ENCODE measurements at places on chromosomes 6 and 20. TPM values are rescaled to one million over a fixed set of nuclear protein-coding genes. Genes with fewer than 3 reads are reported as not detected.

CNR1 gene
- total RNA-seq, result not detected

SLC16A10 gene
- total RNA-seq, result 1.6 TPM

SIM1 gene
- not detected for total RNA-seq

DNA sequence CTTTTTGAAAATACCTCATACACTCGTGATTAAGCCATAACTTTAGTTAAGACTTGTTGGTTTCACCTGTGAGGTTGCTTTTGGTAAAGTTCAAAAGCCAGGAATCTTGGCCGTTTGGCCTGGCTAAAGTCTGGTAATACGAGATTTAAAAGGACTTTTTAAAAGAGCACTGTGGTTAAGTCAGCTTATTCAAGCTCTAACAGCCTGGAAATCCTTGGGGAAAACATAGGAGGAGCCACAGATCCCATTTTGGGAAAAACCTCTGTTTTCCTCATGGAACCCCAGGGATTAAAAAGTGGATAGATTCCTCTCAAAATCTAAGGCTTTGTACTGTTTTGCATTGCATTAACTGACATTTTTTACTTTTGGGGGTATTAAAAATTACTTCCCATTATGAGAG lies 13.7 kb upstream of the SLC22A16 start:
- H3K36me3 ChIP-seq, result no peaks in the 10 kb centered on the region
- no peak for DNase-seq
- H3K4me3 ChIP-seq, result no peak overlapping the region
- no peaks in the 10 kb centered on the region for H3K4me1 ChIP-seq
- no peak overlapping the region for H3K27ac ChIP-seq

GRCh38 chr6:137827977-137828810 lies 38.9 kb upstream of the TNFAIP3 start:
- no peaks in the 10 kb centered on the region for H3K27me3 ChIP-seq
- no peak overlapping the region for H3K4me3 ChIP-seq
- H3K4me1 ChIP-seq, result peaks cover 24% of the 10 kb centered on the region
- H3K27ac ChIP-seq, result peak overlapping the region; percentile 16

DNA sequence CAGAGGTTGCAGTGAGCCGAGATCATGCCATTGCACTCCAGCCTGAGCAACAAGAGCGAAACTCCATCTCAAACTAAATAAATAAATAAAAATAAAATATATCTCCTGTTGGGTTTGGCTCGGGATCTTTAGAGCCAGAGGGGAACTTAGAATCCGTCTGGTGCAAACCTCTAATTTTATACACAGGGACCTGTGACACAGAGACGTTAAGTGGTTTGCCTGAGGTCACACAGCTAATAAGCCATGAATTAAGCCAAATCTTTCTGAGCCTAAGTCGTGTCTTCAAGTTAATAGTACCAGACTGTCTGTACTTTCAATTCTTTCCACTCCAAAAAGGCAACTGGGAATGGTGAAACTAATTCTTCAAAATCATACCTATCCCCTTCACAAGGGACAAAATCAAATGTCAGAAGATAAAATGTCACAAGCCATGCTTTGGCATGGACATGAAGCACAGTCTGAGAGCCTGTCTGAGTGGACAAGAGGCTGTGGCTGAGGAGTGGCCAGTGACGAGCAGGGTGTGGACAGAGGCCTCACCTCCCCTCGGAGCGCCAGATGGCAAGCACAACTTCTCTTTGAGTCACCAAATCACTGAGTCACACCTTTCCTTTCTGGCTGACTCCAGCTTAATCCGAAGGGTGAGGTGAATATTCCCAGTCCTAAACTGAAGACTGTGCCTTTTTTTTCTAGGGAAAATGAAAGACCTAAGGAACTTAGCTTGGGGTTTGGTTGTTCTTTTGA lies 177.4 kb downstream of the TFAP2A start:
- H3K4me3 ChIP-seq, result no peak overlapping the region
- DNase-seq, result no peak
- H3K36me3 ChIP-seq, result no peaks in the 10 kb centered on the region
- no peaks in the 10 kb centered on the region for H3K4me1 ChIP-seq

HUS1B gene
- 2.4 TPM for total RNA-seq

DNA sequence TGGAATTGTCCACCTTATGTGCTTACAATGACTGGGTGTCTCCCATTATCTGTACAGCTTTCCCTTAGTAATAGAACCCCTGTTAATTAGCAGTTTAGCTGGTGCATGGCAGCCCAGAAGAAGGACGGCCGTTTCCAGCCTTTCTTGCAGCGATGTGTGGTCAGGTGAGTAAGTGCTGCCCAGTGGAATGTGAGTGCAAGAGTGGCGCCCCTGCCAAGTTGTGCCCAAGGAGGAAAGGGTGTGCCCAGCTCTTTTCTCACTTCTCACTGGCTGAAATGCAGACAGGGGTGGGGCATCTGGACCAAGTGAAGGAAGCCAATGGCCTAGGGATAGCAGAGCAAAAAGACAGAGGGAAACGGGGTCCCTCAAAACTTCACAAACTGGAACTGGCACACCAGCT lies 296.8 kb downstream of the PREX1 start:
- no peaks in the 10 kb centered on the region for H3K36me3 ChIP-seq
- H3K27me3 ChIP-seq, result no peaks in the 10 kb centered on the region
- no peak for DNase-seq

DNA sequence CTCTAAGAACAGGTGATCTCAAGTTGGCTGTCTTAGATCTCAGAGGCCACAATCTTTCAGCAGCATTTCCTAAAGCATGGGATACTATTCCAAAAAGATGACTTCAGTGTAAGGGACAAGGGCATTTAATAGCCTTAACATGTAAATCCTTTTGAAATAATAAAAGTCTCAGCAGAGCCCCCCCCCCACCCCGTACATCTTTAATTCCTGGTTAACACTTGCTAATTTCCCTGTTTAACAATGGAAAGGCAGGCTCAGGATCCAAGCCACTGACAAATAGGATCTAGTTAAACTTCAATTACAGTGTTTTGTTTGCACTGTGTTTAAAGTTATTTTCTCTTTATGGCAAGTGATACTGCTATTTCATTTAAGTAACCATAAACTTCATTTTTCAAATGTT lies 12.0 kb downstream of the TASP1 start:
- H3K27ac ChIP-seq, result no peak overlapping the region
- peaks cover 17% of the 10 kb centered on the region for H3K36me3 ChIP-seq
- no peak for DNase-seq
- no peak overlapping the region for H3K4me3 ChIP-seq

DNA sequence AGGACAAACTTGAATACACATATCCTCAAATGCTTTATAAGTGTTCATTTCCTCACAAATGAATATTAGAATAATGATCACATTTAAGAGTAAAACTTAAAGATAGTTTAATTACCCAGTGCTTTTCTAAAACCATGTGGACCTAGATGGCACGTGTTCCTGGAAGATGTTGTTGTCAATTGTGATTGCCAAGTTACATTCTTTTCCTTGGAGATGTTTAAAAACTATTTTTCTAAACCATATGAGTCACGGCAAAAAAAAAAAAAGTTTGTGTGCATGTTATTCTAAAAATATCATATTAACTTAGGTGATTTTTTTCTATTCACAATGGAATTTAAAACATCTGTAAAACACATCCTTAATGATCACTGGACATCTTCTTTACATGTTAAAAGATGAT lies 51.1 kb downstream of the RCAN2 start:
- H3K27ac ChIP-seq, result no peak overlapping the region
- H3K36me3 ChIP-seq, result no peaks in the 10 kb centered on the region
- no peak overlapping the region for H3K4me3 ChIP-seq
- H3K4me1 ChIP-seq, result no peaks in the 10 kb centered on the region
- DNase-seq, result no peak
- no peaks in the 10 kb centered on the region for H3K27me3 ChIP-seq
